HepG2 (cell line): ENCODE measurements at places on chromosomes 11 and 22. TPM values are rescaled to one million over a fixed set of nuclear protein-coding genes. Genes with fewer than 3 reads are reported as not detected.

DNA sequence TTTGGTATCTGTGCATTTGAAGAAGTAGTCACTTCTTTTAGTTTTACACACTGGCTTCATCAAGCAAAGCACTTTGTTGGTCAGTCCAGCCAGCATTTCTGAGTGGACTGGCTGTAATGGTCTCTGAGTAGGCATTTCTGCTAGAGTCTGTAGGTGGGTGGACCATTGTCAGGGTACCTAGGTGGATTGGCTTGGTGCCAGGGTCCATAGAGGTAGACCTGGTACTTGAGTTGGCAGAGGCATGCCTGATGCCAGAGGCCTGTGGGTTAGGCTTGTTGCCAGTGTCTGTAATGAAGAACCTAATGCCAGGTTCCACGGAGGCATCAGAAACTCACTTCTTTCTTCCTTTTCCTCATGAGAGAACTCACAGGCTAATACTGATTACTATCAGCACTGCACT is 157.9 kb upstream of the C11orf87 start:
- no peak for DNase-seq

DNA sequence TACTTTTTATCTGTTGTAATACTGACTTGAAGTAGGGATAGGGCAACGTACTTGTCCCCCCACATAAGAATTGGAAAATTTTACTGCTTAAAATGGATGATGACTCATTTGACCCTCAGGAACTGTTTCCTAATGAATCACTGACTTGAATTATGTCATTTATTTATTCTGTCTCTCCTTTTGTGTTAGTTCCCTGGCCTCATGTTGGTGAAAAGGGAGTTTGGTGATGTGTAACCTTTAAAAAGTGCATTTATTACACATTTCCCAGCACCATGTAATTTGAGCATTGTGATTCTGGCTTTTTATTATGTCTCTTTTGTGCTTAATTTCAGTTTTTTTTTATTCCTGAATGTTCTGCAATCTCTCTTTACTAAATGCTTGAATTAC is 20.3 kb upstream of the PGM2L1 start:
- peak; percentile 6 for DNase-seq

GRCh38 chr11:75351791-75352587 is 528 bp upstream of the ARRB1 start:
- peak; percentile 90 for DNase-seq

DNA sequence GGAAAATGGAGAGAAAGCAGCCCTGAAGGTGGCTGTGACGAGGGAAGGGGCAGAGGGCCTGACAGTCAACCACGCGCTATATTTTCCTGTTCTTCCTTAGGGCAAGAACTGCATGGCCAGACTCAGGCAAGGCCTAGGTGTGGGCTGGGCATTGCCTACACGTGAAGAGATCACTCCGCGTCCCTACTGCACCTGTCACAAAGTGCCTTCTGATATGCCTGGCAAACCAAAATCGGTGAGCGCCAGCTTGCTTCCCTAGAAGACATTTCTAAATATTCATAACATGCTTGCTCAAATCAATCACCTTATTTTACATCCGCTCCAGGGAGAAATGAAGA is 6.3 kb downstream of the TMEM121B start:
- no peak for DNase-seq

GRCh38 chr11:117944554-117944953 is 15.4 kb upstream of the TMPRSS13 start:
- DNase-seq: no peak

The C22orf31 gene
- not detected in 2 replicates for total RNA-seq
